Cerebellar nuclear complex (tissue), 1 donor: ENCODE measurements at places on chromosomes 2 and 18.

GRCh38 chr2:15660491-15661294, 69.0 kb downstream of the DDX1 start:
- DNase-seq, result no peak

GRCh38 chr2:191499874-191500565, 177.9 kb upstream of the NABP1 start:
- DNase-seq, result no peak

DNA sequence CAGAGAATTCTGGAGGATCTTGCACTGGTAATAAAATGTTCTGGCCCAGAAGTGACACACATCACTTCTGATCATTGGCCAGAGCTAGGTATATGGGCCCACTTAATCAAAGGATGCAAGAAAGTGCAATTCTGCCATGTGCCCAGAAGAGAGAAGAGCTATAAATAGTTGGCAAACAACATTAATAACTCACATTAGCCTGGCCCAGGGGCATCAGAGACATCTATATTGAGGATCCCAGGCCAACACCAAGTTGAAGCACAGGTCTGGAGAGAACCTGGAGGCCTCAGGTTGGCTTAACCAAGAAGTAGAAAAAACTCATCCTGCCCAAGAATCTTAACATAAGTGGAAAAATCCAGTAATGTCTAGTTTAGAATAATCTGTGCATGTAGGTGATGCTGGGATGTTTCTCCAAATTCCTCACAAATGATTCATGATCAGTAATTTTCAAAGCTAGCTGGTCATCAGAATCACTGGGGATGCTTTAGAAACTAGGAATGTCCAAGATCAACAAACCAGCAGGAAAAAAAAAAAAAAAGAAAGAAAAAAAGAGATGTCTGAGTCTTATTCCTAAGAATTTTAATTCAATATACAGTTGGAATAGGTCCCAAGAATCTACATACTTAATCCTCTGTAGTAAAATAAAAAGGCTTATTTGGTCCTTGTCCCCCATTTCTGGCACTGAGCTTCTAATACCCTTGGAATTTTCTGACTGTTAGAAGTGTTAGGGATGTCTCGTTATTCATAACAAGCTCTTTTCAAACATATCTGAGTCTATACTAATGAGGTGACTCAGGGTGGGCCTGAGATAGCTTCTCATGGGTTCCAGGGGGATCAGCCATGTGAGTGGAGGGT, 35.0 kb upstream of the EVA1A start:
- no peak for DNase-seq

GRCh38 chr2:89831641-89832498, 1140.4 kb downstream of the RPIA start:
- DNase-seq, result no peak

GRCh38 chr2:128550389-128550788, 231.7 kb upstream of the HS6ST1 start:
- no peak for DNase-seq

DNA sequence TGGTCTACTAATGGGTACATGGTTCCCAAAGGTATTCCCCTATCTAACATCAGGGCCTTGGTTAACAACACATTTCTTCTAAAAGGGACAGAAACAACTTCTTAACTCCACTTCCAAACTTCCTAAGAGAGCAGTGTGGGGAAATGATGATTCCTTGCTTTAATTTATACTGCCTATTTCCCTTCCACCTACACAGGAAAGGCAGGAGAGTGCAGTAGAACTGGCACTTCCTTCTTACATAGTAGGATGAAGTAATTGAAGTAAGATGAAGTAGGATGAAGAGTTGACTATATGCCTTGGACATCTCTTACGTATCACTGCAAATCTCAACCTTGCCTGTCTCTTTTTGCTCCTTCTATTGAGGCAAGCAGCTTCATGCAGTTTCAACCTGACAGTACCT, 54.7 kb downstream of the CD28 start:
- no peak for DNase-seq

GRCh38 chr2:40451918-40452605, at the start of gene SLC8A1:
Gene SLC8A1 (minus strand): TSS chr2:40452090.
- no peak for DNase-seq

DNA sequence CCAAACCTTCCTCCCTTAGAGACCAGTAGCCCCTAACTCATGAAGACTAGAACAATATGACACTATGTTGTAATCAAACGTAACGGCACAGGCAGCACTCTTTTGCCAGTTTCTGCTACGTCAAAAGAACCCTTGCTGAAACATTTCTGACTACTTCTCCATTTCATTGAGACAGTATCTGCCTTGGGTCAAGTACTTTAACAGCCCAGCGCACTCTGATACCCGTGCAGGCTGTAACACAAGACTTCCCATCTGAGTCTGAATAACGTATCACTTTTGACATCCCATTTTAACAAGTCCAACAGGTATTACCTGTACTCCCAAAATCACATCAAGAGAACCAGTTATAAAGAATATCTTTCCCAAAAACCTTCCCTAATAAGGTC, 38.4 kb downstream of the TBC1D8 start:
- DNase-seq, result no peak

DNA sequence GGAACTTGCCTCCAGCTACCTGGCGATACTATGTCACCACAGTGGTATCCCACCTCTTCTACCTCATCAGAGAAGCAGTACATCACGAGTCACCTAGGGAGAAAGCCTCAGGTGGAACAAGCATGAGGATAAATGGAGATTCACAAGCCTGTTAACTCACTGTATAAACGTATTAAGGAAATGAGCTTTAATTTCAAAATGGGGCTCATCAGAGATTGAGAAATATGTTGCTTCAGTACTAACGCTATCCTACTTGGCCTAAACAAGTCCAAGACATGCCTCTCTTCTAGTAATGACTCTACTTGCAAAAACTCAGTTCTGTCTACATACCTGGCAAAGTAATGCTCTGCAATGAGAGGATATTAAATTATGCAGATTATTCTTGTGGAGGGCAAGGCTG, 4.3 kb downstream of the SLC39A6 start:
- no peak for DNase-seq

DNA sequence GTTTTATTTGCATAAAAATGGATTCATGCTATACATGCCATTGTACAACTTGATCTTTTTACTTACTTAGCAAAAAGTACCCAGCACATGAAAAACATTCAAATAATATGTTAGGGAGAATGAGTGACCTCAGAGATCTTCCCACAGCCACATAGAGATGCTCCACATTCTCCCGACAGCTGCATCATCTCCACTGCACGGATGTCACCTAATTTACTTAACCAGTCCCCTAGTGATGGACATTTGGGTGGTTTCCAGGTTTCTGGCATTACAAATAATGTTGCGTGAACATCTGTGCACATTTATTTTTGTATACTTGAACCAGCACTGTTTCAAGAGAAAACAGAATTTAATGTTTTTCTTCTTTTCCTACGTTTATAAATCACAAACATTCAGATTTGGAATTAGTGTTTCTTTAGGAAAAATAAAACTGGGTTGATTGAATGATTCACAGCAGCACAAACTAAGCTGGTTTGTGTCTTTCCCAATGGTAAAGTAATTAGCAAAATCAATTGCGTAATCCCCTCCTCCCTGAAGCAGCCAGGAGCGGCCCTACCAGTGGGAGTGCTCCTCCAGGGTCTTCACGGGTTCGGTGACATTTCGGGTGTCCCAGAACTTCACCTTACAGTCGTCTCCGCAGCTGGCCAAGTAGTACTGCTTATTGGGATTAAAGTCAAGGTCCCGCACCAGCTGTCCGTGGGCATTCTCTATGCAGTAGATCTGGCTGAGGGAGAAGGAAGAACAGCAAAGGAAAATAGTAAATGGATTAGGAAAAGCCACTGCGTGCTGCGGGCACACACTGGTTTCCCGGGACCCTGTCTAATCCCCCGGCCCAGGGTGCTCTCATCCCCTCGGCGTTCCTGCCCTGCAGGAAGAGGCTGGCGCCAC, 183.9 kb downstream of the EIPR1 start:
- DNase-seq, result no peak

DNA sequence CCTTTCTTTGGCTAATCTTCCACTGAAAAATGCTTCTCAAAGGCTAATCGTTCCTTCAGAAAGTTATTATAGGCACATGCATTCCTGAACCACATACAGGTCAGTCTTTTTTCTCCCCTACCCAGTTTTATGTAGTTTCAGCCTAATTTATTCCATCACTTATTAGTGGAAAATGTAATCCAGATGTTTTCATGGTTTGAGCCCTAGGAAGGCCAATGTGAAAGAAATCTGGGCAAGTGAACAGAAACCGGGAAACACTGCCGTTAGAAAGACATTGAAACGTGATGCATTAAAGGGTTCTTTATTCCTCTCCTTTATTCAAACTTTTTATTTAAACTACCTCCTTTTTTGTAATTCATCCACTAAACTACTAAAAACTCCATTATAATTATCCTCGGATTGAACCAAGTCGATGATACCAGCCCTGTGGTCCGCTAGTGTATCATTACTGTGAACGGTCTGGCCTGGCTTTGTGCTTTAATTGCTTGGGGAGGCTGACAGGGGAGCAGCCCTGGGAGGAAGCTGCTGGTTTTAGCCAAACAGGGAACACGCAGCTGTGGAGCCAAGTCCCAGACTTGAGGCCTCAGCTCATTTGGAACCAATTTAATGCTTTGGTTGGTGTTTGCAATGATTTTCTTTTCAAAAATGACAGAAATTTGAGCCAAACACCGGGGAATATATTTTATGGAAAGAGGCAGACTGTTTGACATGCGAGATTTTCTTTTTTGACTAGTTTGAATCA, 149.2 kb downstream of the ARHGAP28 start:
- DNase-seq, result no peak

DNA sequence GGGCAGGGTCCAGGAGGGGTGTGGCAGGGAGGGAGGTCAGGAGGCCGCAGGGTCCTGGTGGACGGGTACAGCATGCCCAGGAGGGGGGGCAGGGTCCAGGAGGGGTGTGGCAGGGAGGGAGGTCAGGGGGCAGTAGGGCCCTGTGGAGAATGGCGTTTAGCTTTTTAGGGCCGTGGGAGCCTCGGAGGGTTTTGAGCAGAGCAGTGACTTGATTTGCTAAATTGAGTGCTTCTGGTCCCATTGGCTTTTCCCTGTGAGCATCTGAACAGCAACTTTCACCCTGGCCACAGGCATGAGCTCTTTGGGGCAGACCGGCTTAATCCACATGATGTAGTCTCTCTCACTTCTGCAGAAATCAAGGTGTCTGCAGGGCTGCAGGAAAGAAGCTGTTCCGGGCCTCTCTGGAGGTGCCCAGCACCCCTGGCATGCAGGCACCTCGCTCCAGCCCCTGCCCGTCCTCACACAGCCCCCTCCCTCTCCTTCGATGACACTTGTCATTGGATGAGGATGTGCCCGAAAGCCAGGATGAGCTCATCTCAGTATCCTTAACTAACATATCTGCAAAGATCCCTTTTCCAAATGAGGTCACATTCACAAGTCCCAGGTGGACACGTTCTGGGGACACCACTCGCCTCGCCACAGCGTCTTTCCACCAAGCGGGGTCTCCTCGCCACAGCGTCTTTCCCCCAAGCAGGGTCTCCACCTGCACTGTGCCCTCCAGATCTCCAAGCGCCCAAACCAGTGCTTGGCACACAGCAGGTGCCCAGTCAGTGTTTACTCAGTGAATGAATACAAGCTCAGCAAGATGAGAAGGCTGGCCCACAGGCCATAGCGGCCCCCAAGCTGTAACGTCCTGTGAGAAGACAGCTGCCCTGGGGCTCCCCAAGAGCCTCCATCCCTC, 94.0 kb downstream of the NDUFA10 start:
- no peak for DNase-seq

DNA sequence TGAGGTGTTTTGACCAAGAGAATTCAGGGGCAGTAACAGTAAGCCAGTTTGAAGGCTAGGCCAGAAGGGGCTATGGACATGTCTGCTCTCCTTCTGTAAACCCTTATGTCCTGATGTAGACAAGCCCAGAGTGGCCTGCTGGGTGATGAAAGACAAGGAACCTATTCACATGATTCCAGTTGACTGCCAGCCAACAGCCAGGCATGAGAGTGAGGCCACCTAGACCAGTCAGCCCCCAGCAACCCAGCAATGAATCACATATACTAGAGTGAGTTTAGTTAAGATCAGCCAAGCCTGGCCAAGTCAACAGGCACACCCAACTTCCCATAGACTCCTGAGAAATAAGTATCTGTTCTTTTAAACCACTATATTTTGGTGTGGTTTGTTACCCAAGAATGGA, 1889.7 kb upstream of the CELF4 start:
- no peak for DNase-seq

- DNase-seq, result no peak
These were observed 345.7 kb upstream of the SPRED2 start for GRCh38 chr2:65778137-65778536.

- DNase-seq, result no peak
These were observed 844 bp upstream of the VSNL1 start for GRCh38 chr2:17539611-17540092.
